ENCODE measurements at places on chromosomes 2 and 18.

DNA sequence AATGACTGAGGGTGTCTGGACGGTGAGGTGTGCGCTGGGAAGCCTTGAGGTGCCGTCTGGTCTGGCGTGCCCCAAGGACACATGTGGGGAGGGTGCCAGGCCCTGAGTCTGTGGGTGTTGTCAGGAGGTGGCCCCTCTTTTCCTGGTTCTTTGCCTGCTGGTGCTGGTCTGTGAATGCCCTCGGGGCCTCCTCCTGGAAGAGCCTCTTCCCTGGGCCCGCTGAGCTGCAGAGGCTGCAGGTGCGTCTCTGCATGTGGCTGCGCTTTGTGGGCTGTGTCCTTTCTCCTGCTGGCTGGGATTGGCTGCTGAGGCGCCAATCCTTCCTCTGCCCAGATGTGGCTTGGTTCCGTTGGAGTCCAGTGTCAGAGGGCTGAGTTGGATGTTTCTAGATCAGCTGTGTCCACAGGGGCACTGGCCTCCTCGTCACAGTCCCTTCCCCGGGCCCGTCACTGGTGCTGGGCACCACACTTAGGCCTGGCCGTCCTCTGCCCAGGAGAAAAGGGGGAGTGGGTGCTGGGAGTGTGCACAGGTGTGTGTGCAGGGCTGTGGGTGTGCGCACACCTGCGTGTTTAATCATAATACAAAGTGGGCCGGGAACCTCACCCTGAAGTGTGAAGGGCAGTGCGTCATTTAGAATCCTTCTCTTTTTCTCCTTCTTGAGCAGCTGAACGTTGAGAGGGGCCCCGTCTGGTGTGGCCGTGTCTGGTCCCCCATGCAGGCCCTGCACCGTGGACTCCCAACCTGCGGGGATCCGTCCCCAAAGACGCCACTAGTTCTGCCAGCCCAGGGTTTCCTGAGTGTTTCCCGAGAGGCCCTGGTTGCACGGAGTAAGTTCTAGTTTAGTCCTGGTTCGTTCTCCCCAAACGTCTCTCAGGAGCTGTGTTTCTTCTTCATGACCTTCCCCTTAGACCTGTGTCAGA, 35.5 kb downstream of the RTP5 start:
- no peak for DNase-seq

DNA sequence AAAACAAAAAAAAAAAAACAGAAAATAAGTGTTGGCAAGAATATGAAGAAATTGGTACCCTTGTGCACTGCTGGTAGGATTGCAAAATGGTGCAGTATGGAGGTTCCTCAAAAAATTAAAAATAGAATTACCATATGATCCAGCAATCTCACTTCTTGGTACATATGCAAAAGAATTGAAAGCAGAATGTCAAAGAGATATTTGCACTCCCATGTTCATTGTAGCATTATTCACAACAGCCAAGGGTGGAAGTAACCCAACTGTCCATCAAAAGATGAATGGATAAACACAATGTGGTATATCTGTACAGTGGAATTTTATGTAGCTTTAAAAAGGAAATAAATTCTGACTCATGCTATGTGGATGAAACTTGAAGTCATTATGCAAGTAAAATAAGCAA, 72.8 kb upstream of the POU3F3 start:
- DNase-seq = no peak

DNA sequence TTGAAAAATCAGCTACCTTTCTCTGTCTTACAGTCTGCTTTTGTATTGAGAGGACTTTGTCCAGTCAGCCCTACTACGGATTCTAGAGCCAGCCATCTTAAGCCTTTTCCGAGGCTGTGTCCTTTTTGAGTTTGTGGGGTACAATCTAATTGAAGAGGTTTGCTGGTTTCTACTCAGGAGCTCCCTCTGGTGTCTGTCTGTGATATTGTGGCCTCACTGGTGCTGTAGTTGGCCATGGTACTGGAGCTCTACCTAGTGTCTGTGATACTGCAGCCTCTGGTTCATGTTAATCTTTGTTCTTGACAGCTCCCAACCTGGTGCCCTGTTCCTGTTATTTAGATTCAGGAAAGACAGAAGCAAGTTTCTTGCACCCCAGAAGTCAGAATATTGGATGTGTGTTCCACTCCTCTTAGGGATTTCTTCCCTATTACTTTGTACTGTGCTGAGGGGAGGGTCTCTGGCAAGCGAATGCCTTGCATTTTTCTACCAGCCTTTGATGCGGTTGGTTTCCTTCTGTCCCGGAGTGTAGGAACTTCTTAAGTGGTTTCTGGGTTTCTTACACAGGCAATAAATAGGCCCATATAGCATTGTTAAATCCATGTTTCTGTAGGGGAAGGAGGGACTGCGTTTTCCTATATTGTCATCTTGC, 78.5 kb downstream of the ACSL3 start:
- peak; percentile 23 for DNase-seq

- no peak for DNase-seq
These were observed 161.9 kb downstream of the PID1 start for GRCh38 chr2:229109195-229109594.

- no peak for DNase-seq
These were observed 15.8 kb downstream of the ATF2 start for GRCh38 chr2:175152242-175152641.

GRCh38 chr2:134674687-134675086, 44.1 kb downstream of the TMEM163 start:
- DNase-seq = no peak

DNA sequence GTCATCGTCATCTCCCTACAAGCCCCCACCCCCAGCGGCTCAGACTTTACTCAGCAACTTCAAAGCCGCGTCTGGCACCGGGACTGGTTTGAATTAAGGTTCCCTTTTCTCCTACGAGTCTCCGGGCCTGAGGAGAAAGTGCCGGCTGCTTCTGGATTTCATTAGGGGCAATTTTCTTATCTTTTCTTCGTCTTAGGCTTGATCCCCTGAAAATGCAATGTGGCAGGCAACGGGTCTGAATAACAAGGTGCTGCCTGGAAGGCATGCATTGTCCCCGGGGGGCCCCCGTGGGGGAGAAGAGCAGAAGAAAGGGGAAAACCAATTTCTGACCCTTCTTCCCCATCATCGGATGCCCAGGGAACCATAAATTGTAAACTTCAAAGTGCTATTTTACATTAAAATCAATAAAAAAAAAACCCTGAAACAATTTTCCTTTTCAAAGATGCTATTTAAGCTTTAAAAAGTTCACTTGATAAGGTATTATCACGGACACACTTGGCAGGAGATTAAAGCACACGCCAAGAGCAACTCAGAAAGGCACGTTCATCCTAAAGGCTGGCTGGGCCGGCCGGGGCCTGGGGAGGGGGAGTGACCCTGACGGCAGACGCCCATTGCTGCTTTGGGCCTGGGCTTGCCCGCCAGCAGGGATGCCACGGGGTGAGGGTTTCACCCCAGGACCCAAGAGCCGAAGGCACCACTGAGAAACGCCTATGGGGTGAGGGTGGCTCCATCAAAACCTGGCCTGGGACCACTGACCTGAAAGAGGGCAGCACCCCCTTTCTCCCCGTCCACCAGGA, 230.4 kb downstream of the TWIST2 start:
- DNase-seq = no peak

DNA sequence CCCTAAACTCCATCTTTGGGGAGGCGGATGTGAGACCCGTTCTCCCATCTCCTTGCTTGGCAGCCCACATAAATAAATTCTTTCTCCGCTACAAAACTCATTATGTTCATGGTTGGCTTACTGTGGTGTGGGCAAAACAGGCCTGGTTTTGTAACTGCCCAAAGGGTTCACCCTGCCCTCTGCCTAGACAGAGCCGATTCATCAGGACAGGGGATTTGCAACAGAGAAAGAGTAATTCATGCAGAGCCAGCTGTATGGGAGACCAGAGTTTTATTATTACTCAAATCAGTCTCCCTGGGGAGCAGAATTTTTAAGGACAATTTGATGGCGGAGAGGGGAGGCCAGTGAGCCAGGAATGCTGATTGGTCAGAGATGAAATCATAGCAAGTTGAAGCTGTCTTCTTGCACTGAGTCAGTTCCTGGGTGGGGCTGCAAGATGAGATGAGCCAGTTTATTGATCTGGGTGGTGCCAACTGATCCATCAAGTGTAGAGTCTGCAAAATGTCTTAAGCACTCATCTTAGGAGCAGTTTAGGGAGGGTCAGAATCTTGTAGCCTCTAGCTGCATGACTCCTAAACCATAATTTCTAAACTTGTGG, 8.4 kb upstream of the RNF125 start:
- DNase-seq = no peak

- no peak for DNase-seq
These were observed 881.0 kb upstream of the CNTNAP5 start for GRCh38 chr2:123144082-123144481.

DNA sequence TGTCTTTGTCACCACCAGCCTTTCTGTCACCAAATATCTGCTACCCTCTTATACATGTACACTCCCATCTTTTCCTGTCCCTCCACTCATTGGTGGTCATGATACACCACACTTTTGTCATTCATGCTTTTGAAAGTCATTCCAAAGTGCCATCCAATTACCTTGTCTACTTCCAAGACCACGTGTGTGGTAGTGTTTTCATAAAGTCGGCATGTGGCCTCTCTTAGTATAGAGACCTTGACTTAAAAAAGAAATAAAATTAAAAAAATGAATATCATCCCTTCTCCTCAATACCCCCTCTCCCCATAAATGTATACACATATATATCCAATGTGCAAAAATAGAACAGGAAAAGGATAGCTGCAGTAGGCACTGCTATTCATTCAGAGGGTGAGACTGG, 271.4 kb downstream of the CNTNAP5 start:
- no peak for DNase-seq

DNA sequence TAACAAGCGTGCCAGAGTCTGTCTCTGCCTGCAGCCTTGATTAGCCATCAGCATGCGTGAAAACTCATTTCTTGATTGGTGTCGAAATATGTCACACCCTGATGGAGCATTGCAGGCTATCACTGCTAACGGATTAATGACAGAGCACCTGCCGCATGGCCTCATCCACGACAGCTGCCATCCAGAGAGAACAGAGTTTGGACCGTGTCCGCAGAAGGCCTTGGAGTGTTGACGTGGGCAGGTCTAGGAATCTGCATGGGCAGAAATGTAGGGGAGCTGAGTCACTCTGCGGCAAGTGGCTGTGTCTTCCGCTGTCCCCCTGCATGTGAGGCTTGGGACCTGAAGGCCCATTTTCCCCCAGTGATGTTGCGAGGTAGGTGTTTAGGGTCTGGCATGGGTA, 43.0 kb downstream of the KLHL29 start:
- no peak for DNase-seq

DNA sequence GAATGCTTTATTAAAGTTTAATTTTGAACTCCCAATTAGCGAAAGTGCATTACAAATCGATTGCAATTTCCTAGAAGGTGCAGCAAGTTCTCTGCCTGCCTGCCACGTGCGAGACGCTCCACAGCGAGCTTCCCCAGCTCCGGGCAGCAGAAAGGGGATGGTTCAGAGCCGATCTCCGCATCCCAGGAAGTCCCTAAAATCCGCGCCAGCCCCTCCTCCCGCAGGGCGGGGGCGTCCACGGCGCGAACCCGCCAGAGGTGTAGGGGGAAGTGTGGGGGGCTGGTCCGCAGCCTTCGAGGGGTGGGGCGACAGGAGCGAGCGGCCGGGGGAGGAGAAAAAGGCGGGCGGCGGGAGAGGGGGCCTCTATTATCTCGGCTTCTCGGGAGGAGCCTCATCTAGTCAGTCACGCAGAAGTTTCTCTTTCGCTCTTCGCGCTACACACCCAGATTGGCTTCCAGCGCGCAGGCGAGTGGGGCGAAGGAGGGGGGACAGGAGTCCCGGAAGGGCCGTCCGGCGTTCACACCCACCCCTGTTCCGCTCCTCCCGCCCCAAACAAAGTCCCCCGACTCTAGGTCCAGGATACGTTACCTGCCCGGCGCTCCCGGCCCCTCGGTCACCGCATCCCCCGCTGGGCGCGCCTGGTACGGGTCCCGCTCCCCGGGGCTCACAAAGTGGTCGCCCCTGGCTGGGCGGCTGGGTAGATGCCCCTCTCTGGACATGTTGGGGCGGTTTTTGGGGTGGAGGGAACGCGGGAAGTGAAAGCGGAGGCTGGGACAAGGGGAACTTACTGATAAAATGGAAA, 9.1 kb upstream of the NR4A2 start:
- DNase-seq = peak; percentile 84

DNA sequence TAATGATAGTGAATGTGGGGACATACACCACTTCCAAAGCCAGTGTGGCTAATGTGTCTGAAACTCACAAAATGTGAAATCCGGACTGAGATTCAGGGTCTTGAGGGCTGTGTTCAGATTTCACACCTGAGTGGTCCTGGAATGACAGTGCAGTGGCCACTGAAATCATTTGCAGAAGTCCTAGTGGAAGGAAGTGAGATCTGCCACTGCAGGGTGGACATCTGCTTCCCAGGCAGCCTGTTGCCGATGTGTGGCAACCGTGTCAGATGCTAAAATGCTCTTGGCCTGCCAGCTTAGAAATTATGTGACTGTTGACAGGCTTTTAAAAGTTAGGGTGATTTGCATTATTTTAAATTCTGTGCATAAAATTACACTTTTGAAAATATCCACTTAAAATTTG, 77.8 kb upstream of the TMEM200C start:
- DNase-seq = no peak

- DNase-seq = no peak
These were observed 85.4 kb upstream of the CABLES1 start for GRCh38 chr18:23049698-23050373.

- DNase-seq = no peak
These were observed 7.8 kb upstream of the ZNF532 start for GRCh38 chr18:58856881-58857280.

DNA sequence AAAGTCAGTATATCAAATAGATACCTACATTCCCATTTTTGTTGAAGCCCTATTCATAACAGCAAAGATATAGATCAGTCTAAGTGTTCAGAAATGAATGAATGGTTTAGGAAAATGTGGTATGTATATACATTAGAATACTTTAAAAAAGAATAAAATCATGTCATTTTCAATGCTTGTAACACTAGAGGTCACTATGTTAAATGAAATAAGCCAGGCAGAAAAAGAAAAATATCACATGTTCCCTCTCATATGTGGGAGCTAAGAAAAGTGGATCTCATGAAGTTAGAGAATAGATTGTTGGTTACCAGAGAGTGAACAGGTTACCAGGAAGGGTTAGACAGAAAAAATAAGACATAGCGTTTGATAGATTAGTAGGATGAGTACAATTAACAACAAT, 1111.0 kb upstream of the SLC39A10 start:
- peak; percentile 29 for DNase-seq
